H9 (cell line): ENCODE measurements at places on chromosomes 16 and 17. TPM values are rescaled to one million over a fixed set of nuclear protein-coding genes. Genes with fewer than 3 reads are reported as not detected.

GRCh38 chr17:54937426-54937825 is 31.0 kb downstream of the COX11 start:
- DNase-seq = no peak

DNA sequence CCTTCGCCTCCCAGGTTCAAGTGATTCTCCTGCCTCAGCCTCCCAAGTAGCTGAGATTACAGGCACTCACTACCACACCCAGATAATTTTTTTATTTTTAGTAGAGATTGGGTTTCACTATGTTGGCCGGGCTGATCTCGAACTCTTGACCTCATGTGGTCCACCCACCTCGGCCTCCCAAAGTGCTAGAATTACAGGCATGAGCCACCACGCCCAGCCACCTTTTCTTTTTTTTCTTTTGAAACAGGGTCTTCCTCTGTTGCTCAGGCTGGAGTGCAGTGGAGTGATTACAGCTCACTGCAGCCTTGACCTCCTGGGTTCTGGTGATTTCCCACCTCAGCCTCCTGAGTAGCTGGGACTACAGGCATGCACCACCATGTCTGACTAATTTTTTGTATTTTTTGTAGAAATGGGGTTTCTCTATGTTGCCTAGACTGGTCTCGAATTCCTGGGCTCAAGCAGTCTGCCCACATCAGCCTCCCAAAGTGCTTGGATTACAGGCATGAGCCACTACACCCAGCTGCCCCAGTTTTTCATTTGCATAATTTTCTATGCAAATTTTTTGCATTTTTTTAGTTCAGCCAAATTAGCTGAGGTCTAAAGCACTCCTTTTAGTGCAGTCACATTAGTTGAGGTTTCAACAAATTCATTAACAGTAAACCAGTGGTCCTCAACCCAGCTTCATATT is 11.3 kb downstream of the WWP2 start:
- no peak for DNase-seq

HCRT gene
- not detected in 2 replicates for total RNA-seq

TMIGD1 gene
- total RNA-seq = not detected in 2 replicates

GRCh38 chr16:66175636-66176035 is 190.9 kb upstream of the CDH5 start:
- no peak for DNase-seq

- no peak for DNase-seq
These were observed 52.7 kb downstream of the ARSG start for GRCh38 chr17:68343976-68344375.

- no peak for DNase-seq
These were observed 290.5 kb downstream of the CPPED1 start for GRCh38 chr16:12513076-12513790.

- peak; percentile 43 for DNase-seq
These were observed 50.3 kb downstream of the N4BP1 start for GRCh38 chr16:48559462-48560211.
